GM23338 (cell line): ENCODE measurements at places on chromosomes 2 and 18. TPM values are rescaled to one million over a fixed set of nuclear protein-coding genes. Genes with fewer than 3 reads are reported as not detected.

The SPEG gene
- 32.4 and 32.6 TPM in 2 replicates for total RNA-seq

The TMEFF2 gene
- total RNA-seq = 1.5 and 2.2 TPM in 2 replicates

The FBXO48 gene
- total RNA-seq = 1.1 and 1.3 TPM in 2 replicates

The TUBA4B gene
- 0.14 TPM in 1 of 2 replicates, not detected in the other for total RNA-seq

The HOXD10 gene
- total RNA-seq = not detected in 2 replicates

The VIL1 gene
- total RNA-seq = 5.9 and 9.2 TPM in 2 replicates

DNA sequence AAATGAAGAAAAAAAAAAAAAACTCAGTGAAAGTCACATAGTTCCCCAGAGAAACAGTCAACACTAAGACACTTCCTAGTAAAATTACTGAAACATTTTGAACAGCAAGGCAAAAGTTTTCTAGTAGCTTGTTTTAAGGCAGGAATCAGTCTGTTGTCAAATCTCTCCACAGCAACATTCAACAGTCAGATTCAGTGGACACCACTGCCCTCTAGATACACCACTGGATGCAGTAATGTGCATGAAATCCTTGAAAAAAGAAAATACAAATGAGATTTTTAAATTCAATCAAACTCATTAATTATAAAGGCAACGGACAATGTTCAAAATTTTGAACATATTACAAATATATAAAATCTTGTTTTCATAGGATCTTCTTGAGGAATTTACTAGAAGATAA is 46.4 kb downstream of the GRB14 start:
- no peaks in the 10 kb centered on the region for H3K27me3 ChIP-seq
- no peak for DNase-seq
- no peak overlapping the region for H3K27ac ChIP-seq
- H3K36me3 ChIP-seq = no peaks in the 10 kb centered on the region
- no peaks in the 10 kb centered on the region for H3K4me1 ChIP-seq

DNA sequence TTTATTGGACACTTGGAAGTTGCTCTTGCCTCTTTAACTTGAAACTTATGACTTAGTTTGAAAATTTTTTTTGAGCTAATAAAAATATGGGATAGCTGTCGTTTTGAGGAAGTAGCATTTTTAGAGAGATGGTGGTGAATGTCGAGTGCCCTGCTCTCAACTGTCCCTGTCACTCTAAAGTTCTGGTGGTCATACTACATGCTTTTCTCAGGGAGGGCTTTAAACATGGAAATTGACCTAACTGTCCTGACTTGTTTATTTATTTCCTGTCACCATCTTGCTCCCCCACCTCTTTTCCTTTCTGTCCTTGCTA is 16.0 kb downstream of the CEP192 start:
- no peaks in the 10 kb centered on the region for H3K4me1 ChIP-seq
- no peak overlapping the region for H3K4me3 ChIP-seq
- H3K36me3 ChIP-seq = peaks cover 13% of the 10 kb centered on the region
- DNase-seq = no peak
- H3K27me3 ChIP-seq = no peaks in the 10 kb centered on the region

DNA sequence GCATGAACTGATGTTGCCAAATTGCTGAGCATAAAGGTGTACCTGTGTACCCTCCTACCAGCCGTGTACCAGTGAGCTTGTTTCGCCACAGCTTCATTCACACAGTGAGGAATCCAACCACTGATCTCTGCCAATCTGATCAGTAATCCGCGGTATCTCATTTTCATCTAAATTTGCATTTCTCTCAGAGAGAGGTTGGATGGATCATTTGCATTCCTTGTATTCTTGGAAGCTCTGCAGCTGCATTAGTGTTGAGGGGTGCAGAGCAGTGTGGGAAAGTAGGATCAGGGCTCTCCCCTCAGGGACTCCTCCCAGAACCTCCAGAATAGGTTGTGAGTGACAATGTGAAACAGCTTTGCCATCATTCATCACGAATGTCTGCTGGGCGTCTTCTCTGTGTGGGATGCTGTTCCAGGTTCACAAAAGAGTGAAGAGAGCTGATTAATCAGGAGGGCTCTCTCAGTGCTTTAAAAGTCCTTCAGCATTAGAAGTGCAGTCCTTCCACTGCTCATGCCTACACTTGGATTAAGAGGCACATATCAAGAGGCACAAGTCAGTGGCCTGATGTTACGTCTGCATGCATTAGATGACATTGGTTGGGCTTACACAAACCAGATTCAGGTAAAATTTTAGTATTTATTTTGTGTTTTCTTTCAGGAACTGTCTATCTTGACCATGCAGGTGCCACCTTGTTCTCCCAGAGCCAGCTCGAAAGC is 7.5 kb downstream of the MOCOS start:
- H3K27me3 ChIP-seq = no peaks in the 10 kb centered on the region
- DNase-seq = no peak
- H3K4me3 ChIP-seq = no peak overlapping the region
- no peaks in the 10 kb centered on the region; the same call in 1 of the 2 replicates for H3K4me1 ChIP-seq
- H3K36me3 ChIP-seq = no peaks in the 10 kb centered on the region

- H3K36me3 ChIP-seq = no peaks in the 10 kb centered on the region
- no peak overlapping the region for H3K27ac ChIP-seq
- no peak overlapping the region for H3K4me3 ChIP-seq
- no peaks in the 10 kb centered on the region for H3K27me3 ChIP-seq
- peaks cover 12% of the 10 kb centered on the region; the same call in 1 of the 2 replicates for H3K4me1 ChIP-seq
Measured at GRCh38 chr2:51812138-51812866, 780.4 kb upstream of the NRXN1 start.

- H3K4me3 ChIP-seq = no peak overlapping the region
- H3K27me3 ChIP-seq = no peaks in the 10 kb centered on the region
- H3K27ac ChIP-seq = no peak overlapping the region
- H3K36me3 ChIP-seq = no peaks in the 10 kb centered on the region
Measured at GRCh38 chr2:64681479-64681967, 27.8 kb upstream of the SERTAD2 start.

DNA sequence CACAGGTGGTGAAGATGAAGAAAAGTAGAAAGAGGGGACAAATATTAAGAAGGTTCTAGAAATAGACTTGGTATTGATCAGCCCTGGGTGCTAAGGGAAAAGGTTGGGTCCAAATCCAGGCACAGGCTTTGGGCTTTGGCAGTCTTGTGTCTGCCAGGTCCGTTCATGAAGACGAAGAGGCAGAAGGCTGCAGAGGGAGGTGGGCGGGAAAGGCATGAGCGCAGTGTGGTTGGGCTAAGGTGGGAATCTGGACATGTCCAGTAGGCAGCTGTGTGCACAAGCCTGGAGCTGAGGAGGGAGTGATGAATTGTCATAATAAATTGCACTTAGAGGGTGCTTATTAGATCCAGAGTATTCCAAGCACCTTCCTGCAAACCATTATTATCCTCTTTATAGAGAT is 105.7 kb upstream of the TEX51 start:
- DNase-seq = no peak
- H3K27me3 ChIP-seq = no peaks in the 10 kb centered on the region
- H3K4me3 ChIP-seq = no peak overlapping the region

- H3K36me3 ChIP-seq = no peaks in the 10 kb centered on the region
- DNase-seq = no peak
- no peak overlapping the region for H3K4me3 ChIP-seq
- H3K4me1 ChIP-seq = peaks cover 8% of the 10 kb centered on the region; the same call in 1 of the 2 replicates
- no peaks in the 10 kb centered on the region for H3K27me3 ChIP-seq
- no peak overlapping the region for H3K27ac ChIP-seq
Measured at GRCh38 chr18:57943723-57944122, 100.3 kb upstream of the NEDD4L start.
